ENCODE measurements at places on chromosomes 3 and 15.

GRCh38 chr3:141537856-141538255 lies 51.0 kb downstream of the RASA2 start:
- DNase-seq, result peak; percentile 27

DNA sequence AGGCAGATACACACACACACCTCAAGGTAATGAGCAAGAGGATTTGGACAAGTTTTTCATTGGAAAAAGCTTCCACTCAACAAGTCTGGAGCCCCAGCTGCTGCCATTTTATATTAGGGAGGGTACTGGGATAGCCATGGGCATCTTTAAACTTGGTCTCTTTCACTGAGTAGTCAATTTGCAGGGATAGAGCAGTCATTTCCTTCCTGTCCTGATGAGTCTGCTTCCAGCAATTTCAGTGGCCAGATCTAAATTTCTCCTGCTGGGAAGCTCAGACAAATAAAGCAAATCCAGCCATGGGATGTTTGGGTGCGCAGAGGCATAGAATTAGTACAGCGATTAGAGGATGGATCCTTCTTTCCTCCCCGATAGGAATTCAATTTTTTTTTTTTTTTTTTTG lies 874 bp upstream of the ERC2 start:
- no peak for DNase-seq

GRCh38 chr3:81692766-81693165 lies 68.7 kb downstream of the GBE1 start:
- no peak for DNase-seq

DNA sequence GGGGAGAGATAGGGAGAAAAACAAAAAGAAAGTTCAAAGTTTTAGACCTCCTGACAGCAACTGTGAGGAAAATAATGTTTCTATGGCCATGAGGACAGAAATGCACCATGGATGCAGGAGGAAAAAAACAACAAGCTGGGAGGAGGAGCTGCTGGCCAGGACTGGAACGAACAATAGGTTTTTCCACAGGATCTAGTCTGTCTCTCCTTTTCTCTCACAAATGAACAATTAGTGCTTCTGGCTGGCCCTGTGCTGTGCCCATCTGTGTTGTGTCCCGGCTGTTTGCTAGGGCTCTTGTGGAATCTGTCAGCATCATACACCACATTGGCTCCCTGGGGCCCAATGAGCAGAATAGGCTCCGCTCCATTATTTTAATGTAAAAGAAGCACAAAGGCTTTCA lies 15.2 kb downstream of the GK5 start:
- no peak for DNase-seq

DNA sequence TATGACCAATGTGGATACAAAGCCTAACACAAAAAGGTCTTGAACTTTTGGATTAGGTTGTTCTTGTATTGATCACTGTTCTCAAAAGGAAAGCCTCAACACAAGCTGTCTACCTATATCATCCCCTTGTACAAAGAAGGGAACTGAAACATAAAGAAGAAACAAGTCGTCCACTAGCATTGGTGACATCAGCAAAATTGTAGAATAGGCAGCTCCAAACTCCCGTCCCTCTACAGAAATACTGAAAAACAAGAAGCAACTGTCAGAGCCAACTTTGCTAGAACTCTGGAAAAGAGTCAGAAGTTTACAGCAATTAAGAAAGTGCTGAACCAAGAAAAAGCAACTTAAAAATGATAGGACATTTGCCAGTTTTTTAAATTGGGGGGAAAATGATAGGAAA lies 7.5 kb upstream of the NR1I2 start:
- DNase-seq, result no peak
